ENCODE measurements at places on chromosomes 6 and 20.

GRCh38 chr6:97205966-97206365 is 77.0 kb downstream of the MMS22L start:
- no peak for DNase-seq

DNA sequence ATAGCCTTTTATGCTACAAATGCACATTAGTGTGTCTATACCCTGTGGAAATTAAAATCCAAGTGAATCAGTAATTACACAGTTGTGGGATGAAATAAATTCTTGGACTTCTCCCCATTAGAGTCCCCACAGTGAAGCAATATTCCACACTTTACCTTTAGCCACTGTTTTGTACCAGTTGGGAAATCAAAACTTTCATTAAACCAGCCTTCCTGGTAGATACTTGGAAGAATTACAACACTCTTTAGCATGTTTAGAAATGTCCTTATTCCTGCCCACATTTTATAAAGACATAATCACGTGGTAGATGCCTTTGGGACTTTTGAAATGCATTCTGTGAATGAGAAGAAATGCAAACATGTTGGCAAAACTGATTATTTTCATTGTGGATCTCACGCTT is 49.0 kb upstream of the ANKEF1 start:
- DNase-seq: no peak

DNA sequence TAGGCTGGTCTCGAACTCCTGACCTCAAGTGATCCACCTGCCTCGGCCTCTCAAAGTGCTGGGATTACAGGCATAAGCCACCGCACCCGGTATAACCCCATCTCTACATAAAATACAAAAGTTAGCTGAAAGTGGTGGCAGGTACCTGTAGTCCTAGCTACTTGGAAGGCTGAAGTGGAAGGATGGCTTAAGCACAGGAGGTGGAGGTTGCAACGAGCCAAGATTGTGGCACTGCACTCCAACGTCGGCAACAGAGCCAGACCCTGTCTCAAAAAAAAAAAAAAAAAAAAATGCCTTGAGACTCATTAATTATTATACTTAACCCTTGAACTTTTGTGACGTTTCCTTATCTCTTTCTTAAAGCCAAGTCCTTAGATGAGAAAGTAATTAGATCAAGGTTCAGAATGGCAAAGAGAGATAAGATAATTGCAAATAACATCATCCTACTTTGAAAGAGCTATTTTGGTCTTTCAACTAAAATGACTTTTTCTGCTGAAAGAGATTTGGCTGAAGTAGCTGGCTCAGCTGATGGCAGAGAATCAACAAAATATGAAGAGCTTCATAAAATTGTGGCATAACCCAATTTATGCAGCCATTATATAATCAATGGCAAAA is 4.7 kb upstream of the SHLD1 start:
- DNase-seq: no peak

- no peak for DNase-seq
Measured at GRCh38 chr6:91864911-91865310, 1278.0 kb upstream of the MAP3K7 start.

DNA sequence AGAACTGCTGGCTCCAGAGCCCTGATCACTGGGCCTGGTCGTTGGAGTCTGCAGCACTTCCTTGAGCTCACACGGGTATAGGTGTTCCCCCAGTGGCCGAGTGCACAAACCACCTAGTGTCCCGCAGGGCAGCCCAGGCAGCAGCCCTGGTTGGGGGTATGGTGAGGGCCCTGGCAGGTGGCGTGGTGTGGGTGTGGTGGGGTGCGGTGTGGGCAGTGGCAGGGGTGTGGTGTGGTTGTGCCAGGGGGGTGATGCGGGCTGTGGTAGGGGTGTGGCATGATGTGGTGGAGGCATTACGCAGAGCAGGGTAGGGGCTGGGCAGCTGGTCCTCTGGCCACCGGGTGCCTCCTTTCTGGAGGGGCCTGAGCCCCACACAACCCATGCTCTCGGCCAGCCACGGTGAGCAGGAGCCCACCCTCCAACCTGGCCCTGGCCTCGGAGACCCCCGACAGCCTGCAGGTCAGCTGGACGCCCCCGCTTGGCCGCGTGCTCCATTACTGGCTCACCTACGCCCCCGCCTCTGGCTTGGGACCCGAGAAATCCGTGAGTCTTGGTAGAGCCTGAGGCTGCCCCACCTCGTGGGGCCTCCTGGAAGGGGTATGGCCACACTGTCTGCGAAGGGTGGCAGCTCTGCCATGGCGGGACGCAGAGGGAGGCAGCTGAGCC is 20.5 kb downstream of the COL20A1 start:
- DNase-seq: no peak

GRCh38 chr6:170186006-170186935 is 104.6 kb downstream of the DLL1 start:
- DNase-seq: no peak

DNA sequence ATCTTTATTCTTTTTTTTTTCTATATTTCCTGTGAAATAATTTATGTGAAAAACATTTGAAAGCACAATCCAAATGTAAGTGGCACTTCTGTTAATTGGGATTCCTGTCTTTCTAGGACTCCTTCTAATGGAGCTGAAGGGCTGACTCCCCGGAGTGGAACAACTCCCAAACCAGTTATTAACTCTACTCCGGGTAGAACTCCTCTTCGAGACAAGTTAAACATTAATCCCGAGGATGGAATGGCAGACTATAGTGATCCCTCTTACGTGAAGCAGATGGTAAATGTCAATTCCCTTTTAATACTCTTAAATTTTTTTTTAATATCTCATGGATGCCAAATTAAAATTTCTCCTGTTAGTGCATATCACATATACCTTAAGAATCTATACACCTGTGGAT is 35.0 kb downstream of the CDC5L start:
- no peak for DNase-seq

DNA sequence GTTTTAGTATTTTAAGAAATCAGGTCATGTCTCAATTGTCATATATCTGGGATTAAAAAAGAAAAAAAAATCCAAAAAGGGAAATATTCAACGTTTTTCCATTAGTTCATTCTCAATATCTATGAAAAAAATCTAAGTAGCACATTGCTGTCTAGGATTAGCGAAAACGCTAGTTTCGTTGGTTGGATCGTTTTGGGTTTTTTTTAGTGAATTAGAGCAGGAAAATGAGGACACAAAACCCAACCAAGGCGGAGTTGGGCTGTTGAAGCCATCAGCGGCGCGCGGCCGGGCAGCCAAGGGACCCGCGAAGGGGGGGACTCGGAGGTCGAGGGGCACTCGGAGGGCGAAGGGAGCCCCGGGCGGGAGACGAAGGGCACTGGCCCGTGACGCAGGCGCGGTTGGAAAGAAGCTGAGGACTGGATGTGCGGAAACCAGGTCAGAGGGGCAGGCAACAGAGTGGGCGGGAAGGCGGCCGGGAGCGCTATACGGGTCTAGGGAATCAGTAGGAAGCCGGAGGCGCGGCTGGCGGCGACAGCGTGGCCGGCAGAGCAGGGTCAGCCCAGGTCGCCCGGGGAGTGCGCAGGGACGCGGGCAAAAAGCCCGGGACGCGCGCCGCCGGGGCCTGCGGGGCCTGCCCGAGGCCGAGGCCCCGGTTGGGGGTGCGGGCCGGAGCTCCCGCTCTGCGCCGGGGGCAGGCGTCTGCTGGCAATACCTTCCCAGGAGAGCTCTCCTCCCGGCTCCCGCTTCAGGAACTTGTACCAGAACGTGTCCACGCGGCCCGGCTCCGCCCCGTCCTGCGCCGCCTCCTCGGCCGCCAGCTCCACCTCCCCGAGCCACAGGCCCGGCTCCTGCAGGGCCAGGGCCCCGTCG is 599 bp downstream of the EPM2A start:
- DNase-seq: peak; percentile 43

- DNase-seq: no peak
Measured at GRCh38 chr6:38179300-38179699, 359.8 kb downstream of the ZFAND3 start.

DNA sequence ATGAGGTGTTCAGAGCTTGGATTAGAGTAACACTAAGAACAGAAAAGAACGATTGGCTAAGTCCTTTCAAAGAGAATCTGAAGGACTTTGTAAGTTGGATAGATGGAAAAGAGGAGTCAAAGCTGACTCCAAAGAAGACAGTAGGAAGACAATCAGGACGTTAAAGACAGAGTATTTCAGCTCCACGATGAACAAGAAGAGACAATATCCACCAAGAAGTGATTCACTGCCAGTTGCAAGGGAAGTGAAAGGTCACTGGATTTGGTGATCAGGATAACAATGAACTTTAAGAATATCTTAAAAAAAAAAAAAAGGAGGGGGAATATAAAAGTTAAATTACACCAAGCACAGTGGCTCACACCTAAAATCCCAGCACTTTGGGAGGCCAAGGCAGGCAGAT is 17.9 kb downstream of the REPS1 start:
- no peak for DNase-seq

DNA sequence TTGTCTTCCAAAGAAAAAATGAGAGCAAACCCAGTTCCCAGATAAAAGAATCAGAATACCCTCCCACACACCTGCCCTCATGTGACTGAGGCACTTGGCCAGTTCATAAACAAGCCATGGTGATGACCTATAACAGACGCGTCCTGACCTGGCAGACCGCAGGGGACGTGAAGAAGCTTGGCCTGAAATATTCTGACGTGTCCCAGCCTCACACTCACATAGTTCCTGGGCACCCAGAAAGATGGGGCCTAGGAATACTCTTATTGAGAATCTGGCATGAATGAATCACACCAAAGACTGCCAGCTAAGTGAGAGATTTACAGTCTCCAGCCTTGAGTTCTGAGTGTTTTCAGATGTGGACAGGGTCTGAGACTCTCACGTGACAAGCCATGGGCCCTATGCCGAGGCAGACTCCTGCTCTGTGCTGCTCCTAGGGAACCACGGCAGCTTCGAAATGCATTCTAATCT is 17.2 kb upstream of the MAP3K4 start:
- DNase-seq: peak; percentile 99

GRCh38 chr6:41442352-41442672 is 103.9 kb upstream of the FOXP4 start:
- no peak for DNase-seq

- DNase-seq: no peak
Measured at GRCh38 chr6:3938715-3939367, 89.7 kb downstream of the FAM50B start.

DNA sequence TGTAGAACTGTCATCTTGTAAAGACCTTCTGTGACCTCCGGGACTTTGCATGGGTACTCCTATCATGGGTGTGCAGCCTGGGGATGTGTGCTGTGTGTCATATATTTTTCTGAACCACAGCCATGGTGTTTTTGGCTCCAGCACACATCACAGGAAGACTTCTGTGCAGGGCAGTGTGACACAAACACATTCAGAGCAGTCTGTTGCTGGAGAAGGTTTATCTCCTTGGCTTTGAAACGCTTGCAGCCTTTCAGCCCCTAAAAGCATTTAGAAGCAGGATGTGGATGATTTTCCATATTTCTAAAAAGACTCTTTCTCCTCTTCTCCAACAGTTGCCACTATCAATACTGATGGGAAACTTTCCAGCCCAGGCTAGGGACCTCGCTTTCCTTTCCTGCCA is 221.6 kb upstream of the FOXA2 start:
- DNase-seq: no peak

DNA sequence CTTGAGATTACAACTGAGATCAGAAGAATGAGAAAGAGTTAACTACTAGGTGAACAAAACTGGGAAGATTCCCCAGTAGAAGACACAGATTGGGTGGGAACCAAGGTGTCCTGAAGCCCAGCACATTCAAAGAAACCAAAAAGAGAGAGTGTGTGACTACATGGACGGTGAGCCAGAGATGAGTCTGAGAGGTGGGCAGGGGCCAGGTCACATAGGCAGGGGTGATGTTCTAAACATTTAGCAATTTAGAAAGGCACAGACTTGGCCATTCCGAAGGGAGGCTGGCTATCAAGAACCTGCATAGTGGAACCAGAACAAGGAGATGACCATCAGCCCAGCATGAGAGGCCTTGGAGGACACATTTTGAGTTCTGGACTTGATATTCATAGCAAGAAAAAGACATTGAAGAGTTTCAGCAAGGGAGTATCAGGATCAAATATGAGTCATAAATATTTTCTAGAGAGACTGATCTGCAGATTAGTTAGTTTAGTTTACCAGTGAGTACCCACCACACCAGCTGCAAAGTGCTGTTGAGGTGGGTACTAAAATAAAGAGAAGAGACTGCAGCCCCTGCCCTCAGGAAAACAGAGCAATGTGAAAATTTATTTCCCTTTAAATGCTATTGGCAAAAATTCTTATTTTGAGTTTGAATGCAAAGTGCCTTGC is 340.5 kb upstream of the PRDM1 start:
- no peak for DNase-seq

DNA sequence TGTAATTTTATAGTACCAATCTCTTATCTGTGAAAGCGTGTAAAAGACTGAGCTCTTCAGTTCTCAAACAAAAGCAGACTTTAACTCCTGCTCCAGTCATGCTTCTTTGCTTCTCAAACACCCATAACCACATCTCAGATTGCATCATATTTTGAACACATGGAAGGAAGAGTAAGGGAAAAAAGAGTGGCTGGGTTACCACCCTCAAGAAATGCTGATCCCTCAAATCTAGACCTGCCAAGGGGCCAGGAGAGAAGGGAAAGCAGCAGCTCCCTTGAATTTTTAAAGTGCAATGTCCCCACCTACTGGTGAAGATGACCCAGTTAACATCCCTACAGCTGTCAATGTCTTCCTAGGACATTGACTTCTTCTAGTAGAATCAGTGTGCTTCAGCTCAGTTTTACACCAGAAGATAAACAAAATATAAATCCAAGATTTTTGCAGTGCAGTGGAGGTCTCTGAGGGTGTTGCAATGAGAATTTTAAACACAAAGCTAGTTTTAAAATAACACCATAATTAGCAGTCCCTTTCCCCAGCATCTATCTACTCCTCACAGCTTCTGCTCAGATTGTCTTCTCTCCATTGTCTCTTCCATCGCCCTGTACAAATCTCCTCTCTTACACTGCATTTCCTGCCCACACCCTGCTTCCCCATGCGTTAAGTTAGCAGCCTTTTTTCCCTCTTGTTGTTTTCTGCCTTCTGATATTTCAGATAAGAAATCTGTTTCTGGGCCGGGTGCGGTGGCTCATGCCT is 22.6 kb upstream of the HLA-DQB2 start:
- DNase-seq: peak; percentile 10

DNA sequence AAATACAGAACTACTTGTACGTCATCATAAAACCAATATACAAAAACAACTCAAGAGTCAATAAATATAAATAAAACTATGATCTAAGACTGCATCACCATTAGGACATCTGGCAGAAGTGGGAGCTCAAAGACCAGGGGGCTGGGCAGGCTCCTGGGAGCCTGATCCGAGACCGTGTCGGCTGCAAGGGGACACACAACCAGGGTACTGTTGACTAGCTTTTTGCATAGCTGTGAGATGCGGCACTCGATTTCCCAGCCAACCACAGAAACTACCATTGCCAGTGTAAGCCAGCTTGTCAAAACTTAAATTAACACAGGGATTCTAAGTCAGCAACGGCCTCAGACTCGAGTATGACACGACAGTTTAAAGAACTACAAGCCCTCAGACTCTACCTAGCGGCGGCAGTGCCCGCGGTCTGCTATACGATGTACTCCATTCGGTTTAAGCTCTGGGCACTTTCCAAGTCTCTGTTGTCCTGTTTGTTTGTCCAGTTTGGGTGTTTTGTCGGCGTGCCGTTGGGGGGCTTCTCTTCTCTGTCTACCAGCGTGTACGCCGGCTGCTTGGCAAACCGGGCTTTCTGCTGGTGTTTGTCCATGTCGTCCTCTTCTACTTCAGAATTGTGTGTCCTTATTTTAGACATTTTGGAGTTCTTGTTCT is 34.6 kb downstream of the JAG1 start:
- DNase-seq: no peak

Data from AG09309 (cell line).